ENCODE measurements at places on chromosomes 6 and 20.

DNA sequence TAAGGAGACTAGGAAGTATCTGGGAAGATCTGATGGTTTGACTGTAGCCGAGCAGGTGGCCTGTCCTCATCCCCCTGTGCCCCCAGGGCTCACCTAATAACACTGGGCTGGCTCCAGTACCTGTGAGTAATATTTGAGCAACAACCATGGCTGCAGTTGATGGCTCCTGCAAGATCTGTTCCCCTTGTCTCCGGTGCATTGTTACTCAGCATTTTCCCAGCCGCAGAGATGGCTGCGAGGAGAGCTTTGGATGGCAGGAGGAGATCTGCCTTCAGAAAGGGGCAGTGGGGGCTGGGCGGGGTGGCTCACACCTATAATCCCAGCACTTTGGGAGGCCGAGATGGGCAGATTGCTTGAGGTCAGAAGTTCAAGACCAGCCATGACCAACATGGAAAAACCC is 39.3 kb downstream of the PTK7 start:
- no peak for DNase-seq

- DNase-seq: no peak
These were observed 26.7 kb upstream of the YWHAB start for GRCh38 chr20:44858606-44859360.

GRCh38 chr20:33629533-33629932 is 32.6 kb upstream of the C20orf144 start:
- no peak for DNase-seq

GRCh38 chr6:129189266-129189665 is 306.3 kb downstream of the LAMA2 start:
- DNase-seq: no peak

DNA sequence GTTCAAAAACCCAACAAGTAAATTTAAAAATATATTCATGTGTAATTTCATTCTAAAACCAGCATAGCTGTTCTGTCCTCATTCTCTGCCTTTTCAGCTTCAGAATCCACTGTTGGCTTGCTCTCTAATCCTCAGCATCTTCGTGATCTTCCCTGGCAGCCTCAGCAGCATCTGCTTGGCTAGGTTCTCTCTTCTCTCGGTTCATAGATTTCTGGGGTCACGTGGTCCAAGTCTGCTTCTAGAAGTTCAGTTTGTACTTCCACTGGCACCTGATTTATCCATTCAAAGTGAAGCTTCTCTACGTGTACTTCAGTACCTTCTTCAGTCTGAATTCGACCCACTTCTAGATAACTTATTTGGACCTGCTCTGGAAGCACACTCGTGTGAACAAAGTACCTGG is 245.7 kb downstream of the EPM2A start:
- DNase-seq: no peak

DNA sequence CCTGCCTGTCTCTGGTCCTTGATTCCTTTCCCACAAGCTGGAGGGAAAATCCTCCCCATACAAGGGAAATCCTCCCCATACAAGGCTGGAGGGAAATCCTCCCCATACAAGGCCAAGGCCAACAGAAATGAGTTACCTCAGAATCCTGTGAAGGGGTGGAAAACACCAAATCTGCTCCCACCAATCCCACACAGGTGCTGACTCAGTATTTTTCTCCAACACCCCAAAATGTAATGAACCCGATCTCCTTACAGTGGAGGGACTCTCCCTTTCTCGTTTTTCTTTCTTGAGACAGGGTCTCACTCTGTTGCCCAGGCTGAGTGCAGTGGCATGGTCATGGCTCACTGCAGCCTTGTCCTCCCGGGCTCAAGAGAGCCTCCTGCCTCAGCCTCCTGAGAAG is 6.3 kb downstream of the SNHG17 start:
- DNase-seq: no peak

- peak; percentile 90 for DNase-seq
These were observed 47.2 kb downstream of the SLC9A8 start for GRCh38 chr20:49859807-49860206.

GRCh38 chr20:45140836-45141235 is 16.6 kb upstream of the WFDC12 start:
- DNase-seq: no peak

GRCh38 chr6:33143113-33143770 is 49.0 kb downstream of the COL11A2 start:
- DNase-seq: no peak

- no peak for DNase-seq
These were observed 12.4 kb upstream of the CCN5 start for GRCh38 chr20:44702776-44703175.

DNA sequence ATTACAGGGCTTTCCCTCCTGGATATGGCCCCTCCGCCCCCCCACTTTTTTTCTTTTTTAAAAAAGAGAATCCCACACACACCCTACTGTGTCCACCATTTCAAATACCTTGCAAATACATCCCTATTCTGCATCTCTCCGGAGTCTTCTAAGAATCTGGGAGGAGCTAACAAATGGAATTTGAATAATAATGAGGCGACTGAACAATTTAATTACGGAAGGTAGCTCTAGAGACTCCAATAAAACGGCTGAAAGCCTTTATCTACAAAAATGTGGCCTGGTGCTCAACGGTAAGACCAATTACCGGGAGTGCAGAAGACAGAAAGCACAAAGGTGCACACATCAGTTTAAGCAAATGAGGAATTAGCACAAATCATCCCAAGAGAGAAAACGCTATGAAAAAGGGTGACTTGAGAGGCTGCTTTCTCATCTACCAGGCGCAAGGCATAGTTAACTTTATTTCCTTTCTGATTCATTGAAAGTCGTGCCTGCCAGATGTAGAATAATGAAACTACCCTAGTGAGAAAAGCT is 1.8 kb downstream of the RRAGD start:
- DNase-seq: no peak

GRCh38 chr20:22379472-22379871 is 204.9 kb downstream of the FOXA2 start:
- DNase-seq: no peak

GRCh38 chr6:37521674-37522073 is 22.0 kb upstream of the CCDC167 start:
- no peak for DNase-seq

- no peak for DNase-seq
These were observed 533.7 kb downstream of the DOK5 start for GRCh38 chr20:55009066-55009465.

GRCh38 chr20:32563311-32564272 is 21.5 kb downstream of the NOL4L start:
- DNase-seq: no peak

DNA sequence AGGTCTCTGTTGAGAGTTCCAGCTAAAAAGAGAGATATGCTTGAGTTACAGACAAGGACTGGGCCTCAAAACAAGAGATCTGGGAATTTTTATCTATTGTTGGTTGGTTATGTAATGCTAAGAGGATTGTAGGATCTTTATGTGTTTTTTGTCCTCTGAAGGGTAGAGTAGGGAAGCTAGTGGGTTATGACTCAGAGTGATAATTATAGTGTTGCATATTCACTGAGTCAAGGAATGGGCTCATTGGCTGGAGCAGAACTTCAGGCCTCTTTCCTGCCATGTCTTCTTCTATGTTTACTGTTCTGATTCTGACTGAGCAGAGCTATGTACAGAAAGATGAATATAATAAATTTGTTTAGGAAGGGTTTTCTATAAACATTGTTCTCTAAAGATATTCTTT is 66.1 kb upstream of the NOX3 start:
- DNase-seq: no peak

DNA sequence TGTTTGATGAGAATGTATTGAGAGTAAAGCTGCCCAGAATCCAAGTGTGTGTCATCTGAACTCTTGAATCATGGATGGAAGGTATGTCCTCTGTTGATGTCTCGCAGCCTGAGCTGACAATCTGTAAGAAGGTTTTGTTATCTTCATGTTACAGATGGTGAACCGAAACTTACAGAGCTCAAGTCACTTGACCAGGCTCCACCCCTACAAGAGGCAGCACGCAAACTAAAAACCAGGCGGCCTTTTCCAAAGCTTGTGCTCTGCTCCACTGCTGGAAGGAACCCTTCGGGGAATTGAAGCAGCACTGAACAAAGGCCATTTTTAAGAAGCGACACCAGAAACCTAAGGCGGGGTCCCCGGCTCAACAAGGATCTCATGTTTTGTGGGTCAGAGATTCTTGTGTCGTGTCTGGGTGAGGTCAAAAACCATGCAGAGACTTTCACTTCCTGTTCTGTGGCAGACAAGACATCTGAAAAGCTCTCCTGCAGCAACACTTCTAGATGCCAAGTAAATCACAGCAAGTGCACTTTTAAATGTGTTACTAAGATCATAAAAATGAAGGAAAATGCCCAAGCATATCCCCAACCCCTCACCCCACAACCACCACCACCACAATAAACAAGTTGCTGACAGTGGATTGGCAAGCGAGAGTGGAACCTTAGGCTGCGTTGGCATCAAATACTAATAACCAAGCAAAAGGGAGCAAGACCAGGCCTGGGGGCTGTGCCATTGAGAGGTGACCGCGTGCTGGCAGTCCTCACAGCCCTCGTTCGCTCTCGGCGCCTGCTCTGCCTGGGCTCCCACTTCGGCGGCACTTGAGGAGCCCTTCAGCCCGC is 27.3 kb downstream of the NQO2 start:
- no peak for DNase-seq

DNA sequence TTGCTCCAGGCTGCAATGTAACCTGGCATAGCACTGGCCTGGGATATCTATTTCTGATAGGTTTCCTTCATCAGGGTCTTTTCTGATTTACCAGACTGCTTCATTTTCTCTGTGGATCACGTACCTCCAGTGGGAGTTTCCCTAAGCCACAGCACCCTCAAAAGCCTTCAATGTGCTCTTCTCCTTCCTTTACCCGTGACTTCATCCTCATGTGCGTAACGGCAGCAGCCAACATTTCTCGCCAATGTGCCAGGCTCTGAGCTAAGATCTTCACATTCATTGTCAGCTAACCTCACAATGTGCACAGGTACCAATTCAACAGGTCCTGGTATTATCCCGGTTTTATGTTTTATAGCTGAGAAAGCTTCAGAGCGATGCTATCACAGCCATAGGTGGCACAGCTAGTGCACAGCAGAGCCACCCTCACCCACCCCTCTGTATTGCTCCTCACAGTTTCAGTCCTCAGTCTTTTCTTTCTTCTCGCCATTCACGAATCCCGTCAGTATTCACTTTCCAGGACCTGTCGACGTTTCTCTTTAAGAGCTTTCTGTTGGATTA is 58.2 kb downstream of the TNFAIP3 start:
- DNase-seq: no peak

DNA sequence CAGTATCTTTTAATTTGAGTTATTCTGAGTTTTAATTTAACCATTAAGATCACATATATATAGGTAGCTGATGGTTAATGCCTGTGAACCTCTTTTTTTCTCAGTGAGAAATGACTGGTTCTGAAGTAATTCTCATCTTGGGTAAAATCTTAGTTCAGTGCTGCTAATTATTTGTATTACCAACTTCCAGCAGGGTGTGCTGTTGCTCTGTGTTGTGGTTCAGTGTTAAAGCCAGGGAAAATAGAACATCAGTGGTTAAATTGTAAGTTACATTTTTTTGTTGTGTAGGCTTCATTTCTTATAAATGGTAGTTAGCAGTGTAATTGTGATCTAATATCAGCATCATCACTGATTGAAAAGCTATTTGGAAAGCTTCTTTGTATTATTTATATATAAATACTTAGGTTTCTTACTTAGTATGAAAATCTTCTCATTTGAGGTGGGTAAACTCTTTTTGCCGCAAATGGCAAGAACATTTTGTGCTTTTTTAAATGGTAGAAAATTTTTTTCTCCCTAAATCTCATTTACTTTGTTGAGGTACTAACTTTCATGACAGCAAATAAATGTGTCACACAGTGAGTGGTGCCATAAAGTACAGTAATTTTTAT is 43.7 kb downstream of the CDC5L start:
- peak; percentile 71 for DNase-seq

- no peak for DNase-seq
These were observed 336.0 kb downstream of the DHX35 start for GRCh38 chr20:39298121-39298520.

- no peak for DNase-seq
These were observed 266.3 kb upstream of the ECI2 start for GRCh38 chr6:4401408-4402368.

GRCh38 chr20:15257569-15257870 is 920.1 kb upstream of the FLRT3 start:
- no peak for DNase-seq

DNA sequence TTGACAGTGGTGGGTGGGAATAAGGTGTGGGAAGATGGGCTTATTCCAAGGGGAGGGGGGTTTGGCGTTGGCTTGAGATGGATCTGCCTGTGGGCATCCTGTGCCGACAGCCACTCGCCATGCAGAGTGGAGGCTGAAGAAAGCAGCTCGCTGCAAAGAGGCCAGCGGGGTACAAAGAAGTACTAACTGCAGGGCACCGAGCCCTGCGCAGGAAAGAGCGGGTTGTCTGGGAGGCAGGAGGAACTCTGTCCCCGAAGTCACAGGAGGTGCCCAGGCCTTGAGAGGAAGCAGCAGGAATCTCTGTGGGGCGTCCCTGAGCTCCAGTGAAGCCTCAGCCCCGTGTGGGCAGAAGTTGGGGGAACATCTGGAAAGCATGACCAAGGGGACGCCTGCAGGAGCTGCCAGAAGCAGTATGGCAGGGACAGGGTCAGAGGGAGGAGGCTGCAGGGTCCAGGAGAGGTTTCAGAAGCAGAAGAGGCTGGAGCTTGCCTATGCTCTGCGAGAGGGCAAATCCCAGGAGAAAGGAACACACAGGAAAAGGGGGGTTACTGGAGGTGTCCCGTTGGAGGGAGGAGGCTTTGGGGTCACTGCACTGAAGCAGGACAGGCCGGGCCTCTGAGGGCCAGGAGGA is 77.2 kb downstream of the THBS2 start:
- DNase-seq: no peak

GRCh38 chr20:36336954-36337704 is 31.0 kb downstream of the DLGAP4 start:
- no peak for DNase-seq

DNA sequence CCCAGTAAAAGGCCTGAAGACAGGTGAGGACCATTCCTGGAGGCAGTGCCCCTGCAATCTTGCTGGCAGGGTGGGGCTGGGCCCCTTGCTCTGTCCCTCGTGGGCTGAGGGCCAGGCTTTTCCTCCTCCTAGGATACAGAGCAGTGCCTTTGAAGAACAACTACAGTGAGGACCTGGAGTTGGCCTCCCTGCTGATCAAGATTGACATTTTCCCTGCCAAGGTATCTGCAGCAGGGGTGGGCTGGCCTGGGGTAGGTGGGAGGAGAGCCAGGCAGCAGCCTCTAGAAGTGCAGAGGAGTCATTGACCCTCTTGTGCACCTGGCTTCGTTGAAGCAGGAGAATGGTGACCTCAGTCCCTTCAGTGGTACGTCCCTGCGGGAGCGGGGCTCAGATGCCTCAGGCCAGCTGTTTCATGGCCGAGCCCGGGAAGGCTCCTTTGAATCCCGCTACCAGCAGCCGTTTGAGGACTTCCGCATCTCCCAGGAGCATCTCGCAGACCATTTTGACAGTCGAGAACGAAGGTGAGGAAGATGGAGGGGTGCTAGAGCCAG is 36.5 kb downstream of the PLCG1 start:
- no peak for DNase-seq

Measured in T47D (cell line).